Activated CD8-positive, alpha-beta T cell treated with anti-CD3 and anti-CD28 coated beads, Interleukin-2, amount 10 ng/mL, durations not matched to agents 7 days and 5 days (primary cell): ENCODE measurements at places on chromosomes 12 and 14. TPM values are rescaled to one million over a fixed set of nuclear protein-coding genes. Genes with fewer than 3 reads are reported as not detected.

GRCh38 chr12:112115259-112116045, 6.9 kb upstream of the NAA25 start:
- DNase-seq, result no peak

GRCh38 chr12:5588176-5588575, 156.3 kb downstream of the NTF3 start:
- no peak for DNase-seq

- DNase-seq, result no peak
Observed at GRCh38 chr12:55850401-55850800, 7.7 kb upstream of the MMP19 start.

GRCh38 chr14:54789166-54789565, 113.5 kb downstream of the GCH1 start:
- no peak for DNase-seq

DNA sequence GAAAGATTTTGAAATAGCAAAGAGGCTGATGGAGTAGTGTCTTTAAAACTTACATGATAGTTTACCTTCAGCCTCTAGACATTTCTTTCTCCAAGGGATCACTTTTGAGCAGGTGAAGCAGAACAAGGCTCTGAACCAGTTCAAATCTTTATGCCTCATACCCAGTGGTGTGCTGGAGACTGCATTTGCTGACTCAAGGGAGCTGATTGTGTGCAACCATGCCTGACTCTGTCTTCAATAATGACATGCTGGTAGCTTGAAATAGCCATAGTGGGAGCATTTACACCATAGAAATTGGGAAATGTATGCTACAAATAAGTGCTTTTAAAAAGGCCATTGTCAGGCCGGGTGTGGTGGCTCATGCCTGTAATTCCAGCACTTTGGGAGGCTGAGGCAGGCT, 482.0 kb downstream of the TMTC2 start:
- DNase-seq, result no peak

DNA sequence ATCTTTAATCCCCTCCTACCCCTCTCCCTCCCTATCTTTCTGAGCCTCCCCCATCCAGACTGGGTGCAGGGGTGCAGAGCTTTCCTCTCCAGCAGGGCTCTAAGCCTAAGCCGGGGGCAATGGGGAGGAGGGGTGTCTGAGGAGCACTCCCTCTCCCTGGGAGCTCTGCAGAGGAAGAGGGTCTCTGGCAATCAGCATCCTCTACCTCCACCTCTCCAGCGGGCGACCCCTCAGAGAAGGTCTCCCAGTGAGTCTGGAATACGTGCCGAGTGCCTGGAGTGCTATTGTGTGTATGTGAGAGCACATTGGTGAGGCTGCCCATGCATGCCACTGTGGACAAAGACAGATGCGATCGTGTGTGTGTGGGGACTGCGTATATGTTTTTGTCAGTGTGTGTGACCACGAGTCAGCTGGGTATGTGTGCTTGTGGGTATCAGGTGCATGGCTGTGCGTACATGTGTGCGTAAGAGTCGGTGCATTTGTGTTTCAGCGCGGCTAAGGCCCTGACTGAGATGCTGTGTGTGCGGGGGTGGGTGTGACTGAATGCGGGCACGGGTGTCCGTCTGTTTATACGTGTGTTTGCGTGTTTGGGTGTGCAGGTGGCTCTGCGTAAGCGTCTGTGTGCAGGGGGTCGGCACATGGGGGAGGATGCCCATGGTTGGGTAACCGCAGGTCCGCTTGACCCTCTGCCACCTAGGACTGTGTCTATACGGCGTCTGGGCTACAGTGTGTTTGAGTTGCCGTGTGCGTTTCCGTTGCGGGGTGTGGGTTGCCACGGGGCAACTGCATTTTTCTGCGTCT, 905 bp upstream of the DLK1 start:
- DNase-seq, result no peak

DNA sequence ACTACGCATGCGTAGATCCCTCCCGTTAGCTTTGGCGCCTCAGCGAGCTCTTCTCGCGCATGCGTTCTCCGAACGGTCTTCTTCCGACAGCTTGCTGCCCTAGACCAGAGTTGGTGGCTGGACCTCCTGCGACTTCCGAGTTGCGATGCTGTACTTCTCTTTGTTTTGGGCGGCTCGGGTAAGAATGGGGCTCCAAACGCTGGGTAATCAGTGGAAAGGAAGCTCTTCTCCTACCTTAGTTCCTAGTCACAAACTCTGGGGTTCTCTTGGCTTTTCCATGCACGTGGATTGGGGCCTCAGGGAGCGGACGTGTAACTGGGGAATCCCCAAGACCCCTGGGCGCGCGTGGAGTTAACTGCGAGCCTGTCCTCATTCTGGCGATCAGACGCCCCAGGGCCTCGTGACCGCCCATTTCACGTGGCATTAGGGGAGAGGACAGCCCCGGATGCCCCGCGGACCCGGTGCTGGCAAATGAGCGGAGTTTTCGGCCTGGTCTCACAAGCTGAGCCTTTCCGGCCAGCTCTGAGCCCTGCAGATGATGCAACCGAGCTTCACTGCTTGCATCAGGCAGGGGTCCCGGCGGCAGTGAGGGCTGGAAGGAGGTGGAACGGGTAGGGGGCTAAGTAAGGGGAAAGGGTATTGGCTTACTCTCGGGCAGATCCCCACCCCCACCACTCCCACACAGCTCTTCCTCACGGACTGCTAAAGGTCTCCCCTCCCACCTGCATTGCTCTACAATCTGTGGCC, at the start of gene SHMT2:
TSS of gene SHMT2 (plus strand) at position 78 of the 747 bp plus-strand sequence. CDS start at position 146, 68 bp downstream.
- DNase-seq, result peak; percentile 96

- DNase-seq, result peak; percentile 80
Observed at GRCh38 chr12:89542912-89543592, 17.2 kb upstream of the POC1B start.

GRCh38 chr12:61999311-61999710, 260.9 kb upstream of the USP15 start:
- no peak for DNase-seq

- DNase-seq, result no peak
Observed at GRCh38 chr14:70701610-70702009, 59.9 kb downstream of the TTC9 start.

GRCh38 chr14:73162251-73162650, 25.9 kb downstream of the PSEN1 start:
- DNase-seq, result no peak

DNA sequence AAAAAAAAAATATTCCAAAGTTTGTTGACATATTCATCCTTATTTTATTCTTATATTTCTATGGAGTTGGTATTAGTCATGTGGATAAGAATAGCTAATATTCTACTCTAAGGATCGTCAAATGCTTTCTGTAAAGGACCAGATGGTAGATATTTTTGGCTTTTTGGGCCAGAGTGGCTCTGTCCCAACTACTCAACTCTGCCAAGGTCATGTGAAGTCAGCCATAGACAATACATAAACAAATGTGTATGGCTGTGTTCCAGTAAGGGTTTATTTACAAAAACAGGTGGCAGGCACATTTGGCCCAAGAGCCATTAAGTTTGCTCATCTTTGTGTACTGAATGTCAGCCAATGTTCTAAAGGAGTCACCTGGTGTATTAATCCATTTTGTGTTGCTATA, 131.8 kb downstream of the TBX5 start:
- DNase-seq, result no peak

- DNase-seq, result peak; percentile 73
Observed at GRCh38 chr12:13179211-13180074, 17.1 kb upstream of the EMP1 start.

GRCh38 chr14:57974896-57975295, 109.0 kb upstream of the SLC35F4 start:
- no peak for DNase-seq

- DNase-seq, result no peak
Observed at GRCh38 chr14:94539181-94539580, 22.1 kb upstream of the SERPINA4 start.

DNA sequence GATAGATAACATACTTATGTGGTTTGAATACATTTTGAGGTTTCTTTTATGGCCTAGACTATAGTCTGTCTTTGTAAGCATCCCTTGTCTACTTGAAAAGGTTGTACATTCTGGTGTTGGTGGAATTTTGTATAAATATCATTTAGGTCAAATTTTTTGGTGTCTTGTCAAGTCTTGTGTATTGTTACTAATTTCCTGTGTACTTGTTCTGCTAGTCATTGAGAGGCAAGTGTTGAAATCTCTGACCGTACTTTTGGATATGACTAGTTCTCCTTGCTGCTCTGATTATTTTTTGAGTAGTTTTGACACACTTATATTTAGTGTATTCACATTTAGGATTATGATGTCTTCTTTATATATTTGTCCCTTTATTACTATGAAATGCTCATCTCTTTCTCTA, 219.6 kb downstream of the CCDC91 start:
- no peak for DNase-seq

DNA sequence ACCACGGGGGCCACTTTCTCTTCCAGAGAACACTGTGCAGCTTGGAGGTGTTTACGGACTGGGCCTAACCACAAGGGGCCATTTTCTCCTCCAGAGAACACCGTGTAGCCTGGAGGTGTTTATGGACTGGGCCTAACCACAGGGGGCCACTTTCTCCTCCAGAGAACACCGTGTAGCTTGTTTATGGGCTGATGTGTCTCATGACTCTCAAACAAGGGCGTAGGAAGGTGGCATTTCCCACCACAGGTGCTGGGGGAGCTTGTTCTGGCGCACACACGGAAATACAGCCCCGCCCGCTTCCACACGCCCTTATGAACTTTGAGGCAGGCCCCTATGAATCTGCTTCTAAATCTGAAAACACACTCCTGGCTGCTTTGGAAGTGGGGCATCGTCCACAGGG, 174.6 kb upstream of the SFSWAP start:
- DNase-seq, result no peak

DNA sequence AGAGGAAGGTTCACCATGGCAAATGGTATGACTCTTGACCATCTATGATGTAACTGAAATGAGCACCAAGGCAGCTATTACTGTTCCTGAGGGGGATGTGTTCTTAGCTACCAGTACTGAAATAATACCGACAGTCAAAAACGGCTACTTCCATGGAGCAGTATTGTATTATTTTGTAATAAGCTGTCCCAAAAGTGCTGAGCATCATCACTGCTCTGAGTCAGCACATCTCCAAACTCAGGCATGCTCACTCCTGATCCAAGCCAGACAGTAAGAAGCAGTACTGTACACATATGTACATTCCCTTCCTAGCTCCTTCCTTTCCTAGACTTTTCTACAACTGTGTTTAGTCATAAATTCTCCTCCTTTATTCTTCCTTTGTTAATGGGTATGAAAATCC, 8.6 kb downstream of the VTI1B start:
- DNase-seq, result no peak

The FSCB gene
- not detected for total RNA-seq

The EGLN3 gene
- 12.7 TPM for total RNA-seq

The ASPG gene
- total RNA-seq, result not detected

The PLEKHH1 gene
- total RNA-seq, result 0.42 TPM

The PAX9 gene
- total RNA-seq, result not detected

The NKX2-8 gene
- not detected for total RNA-seq

The TAS2R46 gene
- 1.5 TPM for total RNA-seq

The MYF5 gene
- not detected for total RNA-seq

The STAB2 gene
- not detected for total RNA-seq

The SLC35E3 gene
- total RNA-seq, result 9.6 TPM

The HOXC9 gene
- not detected for total RNA-seq

The AMHR2 gene
- not detected for total RNA-seq
